ENCODE measurements at places on chromosomes 4 and X.

DNA sequence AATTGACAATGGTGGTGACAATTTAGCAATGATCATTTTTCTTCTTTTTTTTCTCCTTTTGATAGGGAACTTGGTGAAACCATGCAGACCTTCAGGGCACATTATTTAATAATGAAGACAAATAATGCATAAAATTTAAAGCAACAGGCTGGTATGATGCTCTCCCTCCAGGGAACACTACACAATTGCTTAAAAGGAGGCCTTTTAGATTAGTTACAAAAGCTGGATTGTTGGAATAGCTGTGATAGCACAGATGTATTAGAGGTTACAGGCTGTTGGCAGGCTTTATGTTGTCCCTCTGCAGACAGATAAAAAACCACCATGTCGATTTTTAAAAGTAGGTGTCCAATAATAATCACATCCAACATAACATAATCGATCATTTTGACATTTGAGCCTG, 307.0 kb downstream of the ADGRL3 start:
- no peak for DNase-seq

GRCh38 chrX:39418731-39419638, 617.7 kb downstream of the MID1IP1 start:
- DNase-seq = no peak

- DNase-seq = no peak
These were observed 10.9 kb downstream of the EFNB1 start for GRCh38 chrX:68839771-68840170.

- no peak for DNase-seq
These were observed 46.4 kb downstream of the BEX1 start for GRCh38 chrX:103017542-103017941.

DNA sequence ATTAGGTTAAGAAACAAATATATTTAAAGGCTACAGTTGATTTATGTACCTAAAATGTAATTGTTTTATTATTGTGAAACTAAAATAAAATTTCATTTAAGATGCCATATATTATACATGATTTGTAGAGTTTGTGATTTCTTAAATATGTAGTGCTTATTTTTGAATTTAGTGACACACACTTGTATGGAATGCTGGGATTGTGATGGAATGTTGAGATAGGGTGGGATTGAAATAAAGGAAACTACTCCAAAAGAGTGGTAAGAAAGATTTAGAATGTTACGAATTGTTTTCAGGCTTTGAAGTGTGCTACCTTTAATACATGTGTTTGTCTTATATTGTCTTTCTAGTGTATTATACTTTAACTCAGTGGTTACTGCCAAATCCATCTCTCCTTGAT, 330.3 kb upstream of the PITX2 start:
- DNase-seq = no peak

DNA sequence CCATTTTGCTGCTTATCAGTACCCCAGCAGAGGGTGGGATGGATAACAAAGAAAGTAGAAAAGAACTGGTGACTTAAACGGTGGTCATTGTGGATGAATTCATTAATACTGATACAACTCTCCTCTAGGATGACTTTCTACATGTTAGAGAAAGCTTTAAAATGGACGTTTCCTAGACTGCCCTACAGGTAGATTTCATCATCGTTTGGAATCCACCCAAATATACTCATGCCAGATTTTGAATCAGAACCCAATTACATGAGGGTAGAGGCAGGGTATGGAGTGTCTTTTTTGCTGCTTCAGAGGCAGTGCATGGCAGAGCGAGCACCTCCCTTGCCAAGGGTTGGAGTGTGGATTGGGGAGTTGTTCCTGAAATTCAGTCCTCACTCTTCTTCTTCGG, 13.3 kb upstream of the ANTXR2 start:
- DNase-seq = no peak

DNA sequence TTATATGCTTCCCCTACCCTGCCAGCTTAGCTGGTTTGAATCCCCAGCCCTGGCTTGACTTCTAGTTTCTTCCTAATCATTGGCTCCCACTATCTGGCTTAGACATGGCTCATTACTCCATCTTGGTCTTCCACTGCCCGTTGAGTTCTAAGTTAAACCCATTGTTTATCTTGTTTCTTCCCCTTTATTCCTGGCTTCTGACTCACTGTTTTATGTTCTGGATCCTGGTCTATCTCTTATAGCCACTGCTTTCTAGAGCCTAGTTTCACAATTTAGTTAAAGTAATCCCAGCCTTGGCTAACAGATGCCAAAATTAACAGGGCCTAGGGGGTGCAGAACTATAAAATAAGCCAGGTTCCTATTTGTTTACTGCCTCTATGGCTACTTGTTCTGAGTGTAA, 120.9 kb downstream of the ARHGEF9 start:
- no peak for DNase-seq

- DNase-seq = no peak
These were observed 21.2 kb upstream of the SLC7A11 start for GRCh38 chr4:138263247-138263816.

DNA sequence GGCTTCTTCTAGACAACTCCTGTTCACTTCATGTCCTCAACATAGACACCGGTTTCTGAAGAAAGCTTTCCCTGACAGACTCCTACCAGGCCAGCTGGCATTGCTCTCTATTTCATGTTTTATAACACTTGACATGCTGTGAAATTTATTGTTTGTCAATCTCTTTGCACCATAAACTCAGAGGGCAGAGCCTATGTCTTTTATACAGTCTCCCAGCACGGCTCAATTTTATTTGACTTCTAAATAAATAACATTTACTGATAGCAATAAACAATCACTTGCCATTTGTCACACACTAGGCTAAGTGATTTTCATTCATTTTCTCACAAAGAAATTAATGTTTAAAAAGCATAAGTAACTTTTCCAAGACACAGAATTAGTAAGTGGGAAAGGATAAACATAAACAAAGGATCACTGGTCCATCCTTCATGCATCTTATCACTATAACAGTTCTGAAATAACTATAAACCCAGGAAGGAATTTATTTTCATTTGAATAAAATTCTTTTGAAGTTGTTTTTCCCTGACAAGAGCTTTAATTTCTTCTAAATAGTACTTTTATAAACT, 577.6 kb downstream of the TECRL start:
- DNase-seq = no peak

DNA sequence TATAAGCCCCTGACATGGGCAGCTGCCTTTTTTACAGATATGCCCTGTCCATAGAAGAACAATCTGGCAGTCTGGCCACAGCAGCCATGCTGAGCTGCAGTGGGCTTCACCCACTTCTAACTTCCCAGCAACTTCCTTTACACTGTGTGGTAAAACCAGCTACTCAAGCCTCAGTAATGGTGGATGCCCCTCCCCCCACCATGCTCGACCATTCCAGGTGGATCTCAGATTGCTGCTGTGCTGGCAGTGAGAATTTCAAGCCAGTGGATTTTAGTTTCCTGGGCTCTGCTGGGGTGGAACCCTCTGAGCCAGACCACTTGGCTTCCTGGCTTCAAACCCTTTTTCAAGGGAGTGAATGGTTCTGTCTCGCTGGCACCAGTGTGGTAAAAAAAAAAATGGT, 355.9 kb upstream of the EDA2R start:
- DNase-seq = no peak

- DNase-seq = no peak
These were observed 46.5 kb downstream of the HADH start for GRCh38 chr4:108036213-108036612.

DNA sequence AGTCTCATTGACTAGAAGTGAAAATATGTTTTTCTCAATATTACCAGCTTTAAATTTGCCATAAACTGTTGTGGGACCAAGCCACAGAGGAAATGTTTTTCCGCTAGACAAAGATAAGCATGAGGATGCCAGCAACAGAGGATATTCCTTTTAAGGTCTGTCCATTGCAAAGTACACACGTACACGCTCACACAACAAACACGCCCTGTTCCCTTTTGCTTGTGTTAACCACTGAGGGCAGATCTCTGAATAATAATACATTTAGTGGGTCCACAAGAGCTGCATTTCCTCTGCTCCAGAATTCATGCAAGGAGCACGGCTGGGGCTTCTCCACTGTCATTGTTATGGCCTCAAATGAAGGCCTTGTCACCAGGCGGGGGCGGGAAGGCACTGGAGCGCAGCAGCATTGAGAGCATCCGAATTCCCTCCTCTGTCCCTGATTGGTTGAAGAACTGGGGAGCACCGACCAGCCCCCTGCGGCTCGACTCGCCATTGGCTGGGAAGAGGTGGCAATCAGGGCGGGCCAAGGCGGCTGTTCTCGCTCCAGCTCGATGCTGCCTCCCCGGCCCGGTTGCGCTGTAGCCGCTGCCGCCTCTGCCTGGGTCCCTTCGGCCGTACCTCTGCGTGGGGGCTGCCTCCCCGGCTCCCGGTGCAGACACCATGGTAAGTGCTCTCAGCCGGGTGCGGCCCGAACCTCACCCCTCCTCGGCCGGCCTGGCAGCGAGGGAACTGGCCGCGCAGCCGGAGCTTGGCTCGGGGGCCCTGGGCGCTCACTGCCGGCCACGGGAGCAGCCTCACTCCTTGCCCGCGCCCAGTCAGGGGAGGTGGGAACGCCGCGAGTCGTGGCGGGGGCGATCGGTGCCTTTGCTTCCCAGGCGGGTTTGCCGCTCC, at the start of gene GUCY1B1:
TSS of gene GUCY1B1 (plus strand) at position 541 of the 891 bp plus-strand sequence. CDS start at position 661, 120 bp downstream.
- peak; percentile 83 for DNase-seq

DNA sequence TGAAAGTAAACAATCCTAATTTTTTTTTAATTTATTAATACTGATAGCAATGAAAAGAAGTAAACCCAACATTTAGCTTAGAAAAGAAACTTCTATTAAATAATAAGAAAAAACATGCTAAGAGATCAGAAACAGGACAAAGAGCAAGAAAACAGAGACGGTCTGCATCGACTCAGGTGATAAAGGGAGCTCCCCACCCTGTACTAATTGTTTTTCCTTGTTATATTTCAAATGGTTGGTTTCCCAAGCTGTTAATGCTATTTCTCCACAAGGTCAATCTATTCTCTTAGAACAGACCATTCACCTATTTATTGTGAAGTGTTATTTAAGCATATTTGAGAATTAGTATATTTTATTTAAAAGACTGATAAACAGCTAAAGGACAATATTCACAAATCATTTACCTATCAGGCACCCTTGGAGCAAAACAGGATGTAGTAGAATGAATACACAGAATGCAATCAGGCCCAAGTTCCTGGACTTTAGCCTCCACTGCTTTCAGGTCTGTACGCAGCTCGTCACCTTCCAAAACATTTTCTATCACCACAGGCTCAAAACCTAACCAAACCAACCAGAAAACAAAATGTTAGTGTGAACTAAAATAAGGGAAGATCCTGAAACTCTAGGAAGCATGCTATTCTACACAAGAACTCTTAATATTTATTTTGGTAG, 5.5 kb downstream of the SEPSECS start:
- DNase-seq = no peak

DNA sequence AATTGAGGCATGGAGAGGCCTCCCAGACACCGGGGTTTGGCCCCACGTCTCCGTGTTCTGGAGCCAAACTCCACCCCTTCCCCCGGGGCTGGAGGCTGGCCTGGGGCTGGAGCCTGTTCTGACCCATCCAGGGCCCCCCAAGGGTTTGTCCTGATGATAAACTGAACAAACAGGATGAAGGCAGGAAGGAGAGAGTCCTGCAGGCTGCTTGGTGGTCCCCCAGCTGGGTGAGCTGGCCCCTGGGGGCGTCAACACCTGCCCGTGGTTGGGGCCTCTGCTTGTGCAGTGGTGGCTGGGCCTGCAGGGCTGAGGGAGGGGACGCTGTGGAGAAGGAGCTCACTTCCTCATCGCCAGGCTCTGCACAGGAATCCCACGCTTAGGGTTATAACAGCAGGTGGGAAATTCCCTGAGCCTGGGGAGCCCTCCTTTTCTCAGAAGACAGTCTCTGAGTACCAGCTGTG, 2.3 kb downstream of the SH3TC1 start:
- no peak for DNase-seq

DNA sequence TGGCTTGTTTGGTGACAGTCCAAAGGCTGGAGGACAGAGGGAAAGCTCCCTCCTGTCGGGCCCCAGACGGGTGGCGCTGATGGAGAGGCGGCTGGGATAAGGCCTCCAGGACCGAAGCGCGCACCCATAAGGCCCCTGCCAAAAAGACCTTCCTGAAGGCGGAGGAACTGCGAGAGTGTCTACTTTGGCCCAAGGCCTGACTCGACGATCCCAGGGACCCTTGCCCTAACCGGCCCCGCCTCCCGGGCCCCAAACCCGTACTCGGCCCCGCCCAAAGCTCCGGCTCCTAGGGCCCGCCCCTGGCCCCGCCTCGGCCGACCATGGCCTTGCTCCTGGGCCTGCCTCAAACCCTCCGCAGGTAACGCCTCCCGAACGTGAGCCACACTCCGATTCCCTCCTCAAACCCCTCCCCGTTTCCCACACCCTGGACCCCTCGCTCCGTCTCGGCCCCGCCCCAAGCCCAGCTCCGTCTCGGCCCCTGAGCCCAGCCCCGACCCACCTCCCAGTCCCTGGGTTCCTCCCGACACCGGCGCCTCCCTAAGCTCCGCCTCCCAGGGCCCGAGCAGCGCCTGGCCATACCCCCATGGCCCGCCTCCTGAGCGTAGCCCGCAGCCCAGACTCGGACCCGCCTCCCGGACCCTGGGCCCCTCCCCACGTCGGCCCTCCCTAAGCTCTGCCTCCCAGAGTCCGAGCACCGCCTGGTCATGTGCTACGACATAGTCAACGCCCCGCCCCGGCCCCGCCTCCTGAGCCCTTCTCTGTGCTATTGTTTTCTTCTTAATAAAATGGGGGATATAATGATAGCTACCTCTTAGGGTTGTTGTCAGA, 90.0 kb upstream of the DRD5 start:
- DNase-seq = peak; percentile 92

GRCh38 chrX:40773188-40773587, 37.8 kb upstream of the MED14 start:
- DNase-seq = no peak

DNA sequence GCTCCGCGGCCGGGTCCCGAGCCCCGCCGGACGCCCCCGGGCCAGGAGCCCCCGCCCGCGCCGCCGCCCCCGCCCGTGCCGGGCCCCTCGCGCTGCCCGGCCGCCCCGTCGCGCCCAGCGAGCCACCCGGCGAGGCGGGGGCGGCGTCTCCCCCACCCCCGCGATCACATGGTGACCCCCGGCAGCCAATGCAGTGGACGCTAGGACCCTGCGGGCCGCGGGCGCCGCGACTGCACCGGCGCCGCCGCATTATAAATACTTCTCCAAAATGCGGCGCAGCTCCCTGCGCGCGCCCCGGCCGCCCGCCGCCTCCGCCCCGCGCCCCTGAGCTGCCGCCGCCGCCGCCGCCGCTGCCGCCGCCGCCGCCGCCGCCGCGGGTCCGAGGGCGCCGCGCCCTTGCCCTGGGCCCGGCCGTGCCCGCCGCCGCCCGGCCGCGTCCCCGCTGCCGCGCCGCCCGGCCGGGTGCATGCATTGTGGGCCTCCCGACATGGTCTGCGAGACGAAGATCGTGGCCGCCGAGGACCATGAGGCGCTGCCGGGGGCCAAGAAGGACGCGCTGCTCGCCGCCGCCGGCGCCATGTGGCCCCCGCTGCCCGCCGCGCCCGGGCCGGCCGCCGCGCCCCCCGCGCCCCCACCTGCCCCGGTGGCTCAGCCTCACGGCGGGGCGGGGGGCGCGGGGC, at the start of gene NAT8L:
TSS of gene NAT8L (plus strand) at position 282 of the 680 bp plus-strand sequence. CDS start at position 467, 185 bp downstream.
- DNase-seq = no peak

DNA sequence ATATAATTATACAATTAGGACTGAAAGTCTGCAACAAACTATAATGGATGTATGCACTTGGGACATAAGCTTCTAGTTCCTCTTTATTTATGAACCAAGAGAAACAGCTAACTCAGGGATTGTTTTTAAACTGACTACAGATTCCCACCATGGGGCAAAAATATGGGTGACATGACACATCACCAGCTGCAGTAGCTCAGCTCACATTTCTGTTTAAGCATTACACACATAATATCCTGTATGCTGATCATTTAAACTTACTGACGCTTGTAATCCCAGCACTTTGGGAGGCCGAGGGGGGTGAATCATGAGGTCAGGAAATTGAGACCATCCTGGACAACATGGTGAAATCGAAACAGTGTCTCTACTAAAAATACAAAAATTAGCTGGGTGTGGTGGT, 11.5 kb downstream of the FGB start:
- DNase-seq = no peak

Measured in H1 (cell line).